CD8-positive, alpha-beta T cell (primary cell): ENCODE measurements at places on chromosomes 5 and 9.

DNA sequence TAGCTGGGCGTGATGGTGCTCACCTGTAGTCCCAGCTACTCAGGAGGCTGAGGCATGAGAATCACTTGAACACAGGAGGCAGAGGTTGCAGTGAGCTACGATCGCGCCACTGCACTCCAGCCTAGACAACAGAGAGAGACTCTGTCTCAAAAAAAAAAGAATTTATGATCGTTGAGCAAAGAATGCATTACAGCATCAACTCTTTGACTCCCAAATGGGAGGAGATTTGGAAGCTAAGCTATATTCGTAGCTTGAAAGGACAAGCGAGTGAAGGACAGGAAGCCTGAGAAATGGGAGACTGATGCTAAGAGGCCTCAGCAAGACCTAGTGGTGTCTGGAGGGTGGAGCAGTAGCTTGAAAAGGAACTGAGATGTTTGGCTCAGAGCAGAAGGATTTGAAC lies 10.3 kb upstream of the CCIN start:
- DNase-seq = no peak

GRCh38 chr5:89036166-89036565 lies 153.2 kb upstream of the MEF2C start:
- DNase-seq = no peak

- peak; percentile 37 for DNase-seq
Measured at GRCh38 chr5:123549256-123549904, 37.4 kb downstream of the CSNK1G3 start.

DNA sequence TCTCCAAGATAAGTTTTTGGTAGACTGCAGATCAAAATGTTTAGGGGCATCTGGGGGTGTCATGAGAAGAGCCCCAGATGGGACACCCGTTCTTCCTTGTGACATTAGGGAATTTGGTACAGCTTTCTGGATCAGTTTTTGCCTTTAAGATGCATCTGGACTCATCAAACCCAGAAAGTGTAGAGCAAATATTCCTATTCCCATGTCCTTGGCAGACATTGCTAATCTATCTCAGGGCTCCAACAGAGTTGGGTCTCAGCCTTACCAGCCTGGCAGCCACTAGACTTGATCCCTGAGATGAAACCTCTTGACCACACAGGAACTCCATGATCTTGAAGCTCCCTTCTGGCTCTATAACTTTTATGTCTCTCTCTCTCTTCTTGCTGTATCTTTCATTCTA lies 35.6 kb downstream of the ERGIC1 start:
- DNase-seq = no peak

DNA sequence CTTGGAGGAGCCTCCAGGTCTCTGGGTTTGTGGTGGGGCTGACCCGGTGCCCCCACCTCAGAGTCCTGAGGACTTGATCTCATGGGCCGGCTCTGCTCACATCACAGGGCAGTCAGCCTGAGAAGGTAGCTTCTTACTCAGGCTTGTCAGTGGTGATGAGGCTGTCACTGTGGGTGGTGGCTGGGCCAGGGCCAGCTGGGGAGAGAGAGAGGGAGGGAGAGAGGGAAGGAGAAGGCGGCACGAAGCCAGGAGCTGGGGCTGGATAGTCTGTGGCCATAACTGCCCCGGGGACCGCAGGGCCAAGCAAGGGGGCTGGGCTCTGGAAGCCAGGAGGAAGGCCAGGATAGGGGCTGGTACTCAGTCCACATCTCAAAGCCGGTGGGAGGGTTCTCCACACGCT lies 6.5 kb downstream of the NTNG2 start:
- DNase-seq = no peak

DNA sequence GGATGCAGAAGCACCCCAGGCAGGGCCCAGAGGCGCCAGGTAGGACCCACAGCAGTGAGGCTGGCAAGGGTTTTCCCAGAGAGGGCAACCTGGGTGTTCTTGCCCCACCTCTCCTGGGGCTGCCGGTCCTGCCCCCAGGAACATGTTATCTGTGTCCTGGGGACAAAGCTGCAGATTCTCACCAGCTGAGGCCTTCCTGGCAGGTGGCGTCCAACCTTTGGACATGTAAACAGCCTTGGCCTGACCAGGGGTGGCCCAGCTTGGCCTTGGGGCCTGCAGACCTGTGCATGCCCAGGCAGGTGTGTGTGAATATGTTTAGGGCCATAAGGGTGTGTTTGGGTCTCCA lies 101.8 kb upstream of the LARP1 start:
- DNase-seq = no peak
